ENCODE measurements at places on chromosomes 13 and 19.

GRCh38 chr13:114127473-114128347 lies 4.7 kb downstream of the RASA3 start:
- DNase-seq, result no peak

DNA sequence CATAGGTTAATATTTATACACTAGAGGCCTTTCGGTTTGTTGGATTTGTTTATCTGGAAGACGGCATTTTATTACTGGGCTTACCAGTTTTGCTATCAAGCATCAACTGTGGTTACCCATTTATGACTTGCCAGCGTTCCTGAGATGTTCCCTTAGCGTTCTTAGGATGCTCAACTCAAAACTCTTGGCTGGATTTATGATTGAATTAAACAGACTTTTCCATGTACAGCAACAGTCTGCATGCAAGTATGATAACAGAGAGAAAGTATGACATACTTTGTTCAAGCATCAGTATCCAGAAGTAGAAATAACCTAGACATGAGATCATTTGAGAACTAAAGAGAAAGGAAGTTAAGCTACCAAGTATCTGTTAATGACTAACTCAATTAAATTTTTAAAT lies 29.9 kb upstream of the RNF113B start:
- no peak for DNase-seq

- DNase-seq, result no peak
These were observed 460.8 kb downstream of the KLF5 start for GRCh38 chr13:73519396-73520116.

GRCh38 chr13:69585656-69586055 lies 522.0 kb upstream of the ATXN8OS start:
- no peak for DNase-seq

DNA sequence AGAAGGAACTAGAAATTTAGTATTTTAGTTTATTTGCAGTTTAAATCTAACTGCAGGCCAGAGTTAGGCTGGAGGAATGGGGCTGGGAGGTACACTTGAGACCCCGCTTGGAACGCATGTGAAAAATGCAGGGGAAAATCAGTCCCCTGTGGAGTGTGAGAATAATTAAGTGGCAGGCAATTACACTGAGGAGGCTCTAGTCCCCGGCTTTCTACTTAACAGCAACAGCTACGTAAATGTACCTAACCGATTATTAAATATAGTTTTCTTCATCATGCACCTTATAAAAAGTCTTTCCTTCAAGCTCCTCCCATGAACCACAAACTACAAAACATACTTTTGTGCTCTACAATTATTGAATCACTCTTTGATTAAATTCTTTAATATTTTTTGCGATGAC lies 804 bp downstream of the ZNF708 start:
- no peak for DNase-seq

GRCh38 chr19:3665681-3666544 lies 34.4 kb downstream of the PIP5K1C start:
- peak; percentile 71 for DNase-seq

DNA sequence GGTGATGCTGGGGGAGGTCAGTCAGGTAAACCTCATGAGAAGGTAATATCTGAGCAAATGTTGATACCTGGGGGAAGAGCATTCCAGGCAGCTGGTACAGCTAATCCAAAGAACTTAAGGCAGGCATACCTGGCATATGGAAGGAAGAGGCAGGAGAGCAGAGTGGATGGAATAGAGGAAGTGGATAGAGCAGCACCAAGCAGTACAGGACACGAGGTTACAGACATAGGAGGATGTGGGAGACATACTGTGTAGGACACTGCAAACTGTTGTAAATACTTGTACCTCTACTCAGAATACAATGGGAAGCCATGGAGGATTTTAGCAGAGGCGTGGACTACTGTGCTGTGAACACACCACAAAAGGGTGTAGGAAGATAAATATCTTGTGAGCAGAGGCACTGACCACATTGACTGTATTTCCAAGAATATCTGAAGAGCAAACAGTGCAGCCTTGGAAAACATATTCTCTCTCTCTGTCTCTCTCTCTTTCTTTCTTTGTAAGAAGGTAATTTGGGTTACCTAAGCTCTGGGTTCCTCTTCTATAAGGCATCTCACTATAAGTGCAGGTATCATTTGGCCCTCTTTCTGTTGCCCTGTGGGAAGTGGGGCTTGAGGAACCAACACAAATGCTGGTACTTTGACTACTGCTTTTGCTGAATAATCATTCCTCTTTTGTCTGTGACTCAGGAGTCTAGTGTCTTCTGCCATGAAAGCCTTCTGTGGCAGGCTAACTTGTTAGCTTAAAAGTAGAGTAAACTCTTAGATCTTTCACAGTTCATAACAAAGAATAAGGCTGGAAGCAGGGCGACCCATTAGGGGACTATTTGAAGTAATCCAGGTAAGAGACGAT lies 238.0 kb downstream of the VWA8 start:
- no peak for DNase-seq

DNA sequence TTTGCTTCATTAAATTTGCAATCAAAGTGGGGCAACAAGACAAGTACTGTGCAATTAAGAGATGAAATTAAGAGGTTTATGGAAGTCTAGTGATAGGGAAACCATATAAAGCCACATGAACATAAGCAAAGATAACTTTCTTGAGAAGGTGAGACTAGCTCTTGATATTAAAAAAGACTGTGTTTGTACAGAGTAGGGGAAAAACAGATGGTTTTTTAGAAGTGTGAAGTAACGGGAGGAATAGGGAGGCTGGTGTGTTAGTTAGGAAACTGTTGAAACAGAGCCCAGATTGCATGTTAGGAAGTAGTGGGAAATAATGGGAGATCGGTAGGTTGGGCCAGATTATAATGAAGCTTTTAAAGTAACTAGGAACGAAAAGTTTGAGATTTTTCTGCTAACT lies 149.8 kb upstream of the FREM2 start:
- no peak for DNase-seq

- DNase-seq, result no peak
These were observed 218.7 kb downstream of the KCTD12 start for GRCh38 chr13:76667551-76667950.

DNA sequence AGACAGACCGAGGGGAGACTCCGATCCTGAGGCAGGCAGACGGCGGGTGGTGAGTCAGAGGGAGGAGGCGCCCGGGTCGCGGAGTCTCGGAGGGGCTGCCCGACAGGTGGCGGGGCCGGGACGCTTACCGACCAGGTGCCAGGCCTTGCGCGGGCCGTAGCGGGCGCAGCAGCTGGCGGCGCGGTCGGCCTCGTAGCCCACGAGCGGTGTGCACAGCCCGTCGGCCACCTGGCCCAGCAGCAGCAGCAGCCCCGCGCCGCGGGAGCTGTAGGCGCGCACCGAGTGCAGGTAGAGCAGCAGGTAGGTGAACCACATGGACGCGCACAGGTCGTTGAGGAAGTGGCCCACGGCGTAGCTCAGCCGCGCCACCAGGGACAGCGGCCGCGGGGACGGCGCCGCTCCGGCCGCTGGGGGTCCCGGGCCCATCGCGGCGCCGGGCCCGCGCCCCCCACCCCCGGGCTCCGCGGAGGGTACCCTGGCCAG lies 367 bp downstream of the MFSD12 start:
- peak; percentile 43 for DNase-seq

DNA sequence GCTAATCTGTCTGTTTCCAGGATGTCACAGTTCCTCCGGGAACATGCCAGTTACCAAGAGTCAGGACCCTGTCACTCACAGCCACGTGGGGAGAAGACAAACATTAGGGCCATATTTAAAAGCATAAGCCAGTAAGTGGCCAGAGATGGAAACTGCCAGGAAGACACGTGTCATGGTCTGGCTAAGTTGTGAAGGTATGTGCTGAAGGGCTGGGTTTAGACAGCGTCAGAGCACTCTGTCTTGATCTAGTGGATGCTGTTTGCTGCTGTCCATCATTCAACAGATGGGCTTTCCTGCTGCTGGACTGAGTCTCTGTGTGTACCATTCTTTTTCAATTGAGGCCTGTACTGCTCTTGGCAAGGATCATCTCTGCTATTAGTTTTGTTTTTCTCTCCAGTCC lies 128.6 kb downstream of the HS6ST3 start:
- no peak for DNase-seq

DNA sequence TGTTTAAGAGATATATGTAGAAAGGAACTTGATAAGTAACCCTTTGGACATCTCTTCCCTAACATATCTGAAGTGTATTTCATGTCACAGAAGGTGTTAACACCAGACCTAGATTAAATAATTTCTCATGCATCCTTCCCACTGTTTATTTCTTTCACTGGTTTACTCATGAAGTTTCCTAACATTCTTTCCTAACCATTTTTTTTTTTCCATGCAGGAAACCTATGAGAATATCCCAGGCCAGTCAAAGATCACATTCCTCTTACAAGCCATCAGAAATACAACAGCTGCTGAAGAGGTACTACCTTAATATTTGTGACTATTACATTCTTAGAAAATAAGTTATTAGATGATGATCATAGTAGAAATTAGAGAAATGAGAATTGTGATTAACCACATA lies 28.8 kb downstream of the IPO5 start:
- DNase-seq, result no peak

GRCh38 chr13:60282708-60283107 lies 114.3 kb upstream of the TDRD3 start:
- no peak for DNase-seq

DNA sequence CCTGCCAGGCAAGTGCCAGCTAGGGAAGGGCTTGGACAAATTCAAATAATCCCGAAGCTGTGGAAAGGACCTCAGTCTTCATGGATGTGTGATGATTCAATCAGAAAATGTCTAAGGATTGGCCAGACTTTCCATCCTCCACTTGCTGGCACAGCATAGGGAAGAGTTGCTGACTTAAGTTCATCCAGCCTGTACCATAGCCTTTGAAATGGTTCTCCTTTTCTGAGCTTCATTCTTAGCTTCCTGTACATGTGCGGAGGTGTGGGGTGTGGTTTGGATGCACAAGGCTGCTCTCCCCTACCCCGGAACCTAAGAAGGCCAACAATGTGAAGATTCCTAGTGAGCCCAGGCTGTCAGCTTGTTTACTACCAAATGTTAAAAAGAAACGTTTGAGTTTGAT lies 959 bp upstream of the IGFL3 start:
- DNase-seq, result no peak

DNA sequence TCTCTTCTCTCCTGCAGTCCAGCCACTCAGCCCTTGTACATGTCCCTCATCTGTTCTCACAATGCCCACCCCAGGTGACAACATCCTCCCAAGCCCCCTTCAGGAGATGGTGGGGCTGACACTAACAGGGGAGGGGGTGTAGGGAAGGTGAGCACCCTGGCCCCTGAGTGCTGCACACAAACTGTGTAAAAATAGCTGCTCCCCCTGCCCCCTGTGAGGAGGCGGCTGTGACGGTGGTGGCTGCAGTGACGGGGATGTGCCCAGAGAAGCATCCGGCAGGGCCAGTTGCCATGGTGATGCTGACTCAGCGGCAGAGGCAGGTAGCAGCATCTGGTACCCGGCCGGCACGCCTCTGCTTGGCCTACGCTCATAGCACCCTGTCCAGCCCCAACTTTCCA lies 13.0 kb upstream of the JUND start:
- peak; percentile 85 for DNase-seq

DNA sequence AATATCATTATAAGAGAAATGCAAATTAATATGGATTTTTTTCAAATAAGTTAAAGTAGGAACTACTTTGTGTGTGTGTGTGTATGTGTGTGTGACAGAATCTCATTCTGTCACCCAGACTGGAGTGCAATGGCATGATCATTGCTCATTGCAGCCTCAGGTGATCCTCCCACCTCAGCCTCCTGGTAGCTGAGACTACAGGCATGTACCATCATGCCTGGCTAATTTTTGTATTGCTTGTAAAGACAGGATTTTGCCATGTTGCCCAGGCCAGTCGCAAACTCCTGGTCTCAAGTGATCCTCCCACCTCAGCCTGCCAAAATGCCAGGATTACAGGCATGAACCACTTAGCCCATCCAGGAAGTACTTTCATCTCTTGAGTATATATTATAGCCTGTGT lies 3.2 kb upstream of the ERVV-2 start:
- DNase-seq, result no peak

- no peak for DNase-seq
These were observed 12.1 kb upstream of the GPR4 start for GRCh38 chr19:45613926-45614725.

- no peak for DNase-seq
These were observed 202.3 kb upstream of the KLHL1 start for GRCh38 chr13:70310396-70311119.

DNA sequence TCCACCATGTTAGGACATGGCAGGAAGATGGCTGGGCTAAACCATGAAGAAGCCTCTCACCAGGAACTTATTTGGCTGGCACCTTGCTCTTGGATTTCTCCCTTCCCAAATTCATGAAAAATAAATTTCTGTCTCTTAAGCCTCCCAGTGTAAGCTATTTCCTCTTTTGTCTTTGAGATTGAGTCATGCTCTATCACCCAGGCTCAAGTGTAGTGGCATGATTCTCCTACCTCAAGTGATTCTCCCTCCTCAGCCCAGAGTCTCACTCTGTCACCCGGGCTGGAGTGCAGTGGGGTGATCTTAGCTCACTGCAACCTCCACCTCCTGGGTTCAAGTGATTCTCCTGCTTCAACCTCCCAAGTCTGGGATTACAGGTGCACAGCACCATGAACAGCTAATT lies 12.6 kb downstream of the ZNF888 start:
- DNase-seq, result no peak

- no peak for DNase-seq
These were observed 31.8 kb upstream of the USE1 start for GRCh38 chr19:17183271-17183761.

DNA sequence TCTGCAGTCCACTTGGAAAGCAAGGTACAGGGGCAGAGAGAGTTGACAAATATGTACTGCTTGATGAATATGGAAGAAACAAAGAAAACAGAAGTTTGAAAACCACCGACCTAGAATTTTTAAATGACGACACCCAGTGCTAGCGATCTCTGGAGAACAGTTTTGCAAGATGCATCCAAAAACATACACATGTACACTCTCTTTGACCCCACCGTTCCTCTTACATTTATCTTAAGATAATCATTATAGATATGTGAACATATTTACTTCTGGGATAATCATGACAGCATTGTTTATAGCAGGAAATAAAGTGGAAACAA lies 40.8 kb upstream of the IGSF23 start:
- no peak for DNase-seq

DNA sequence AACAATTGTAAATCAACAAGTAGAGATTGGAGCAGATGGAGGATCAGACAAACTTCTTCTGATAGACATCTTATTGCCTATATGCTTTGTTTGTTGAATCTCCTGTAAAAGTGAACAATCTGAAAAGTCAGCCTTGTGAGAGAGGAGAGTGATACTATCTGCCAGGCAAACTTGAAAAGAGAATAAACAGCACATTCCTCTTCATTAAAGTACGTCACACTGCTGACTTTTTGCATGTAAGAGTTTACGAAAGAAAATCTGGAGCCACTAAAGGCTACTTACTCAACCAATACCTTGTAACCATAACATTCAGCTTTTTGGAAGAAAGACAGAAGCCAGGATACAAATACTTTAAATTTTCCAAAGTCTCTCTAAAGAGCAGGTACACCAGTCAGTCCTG lies 42.5 kb downstream of the EDNRB start:
- no peak for DNase-seq

GRCh38 chr13:32415019-32415418 lies 12.9 kb downstream of the N4BP2L1 start:
- DNase-seq, result no peak

- no peak for DNase-seq
These were observed 287.5 kb downstream of the ZNF536 start for GRCh38 chr19:30659638-30660037.
